ENCODE measurements at places on chromosomes 7 and 10.

- DNase-seq: peak; percentile 64
Measured at GRCh38 chr10:27998178-27998953, 513 bp downstream of the ODAD2 start.

DNA sequence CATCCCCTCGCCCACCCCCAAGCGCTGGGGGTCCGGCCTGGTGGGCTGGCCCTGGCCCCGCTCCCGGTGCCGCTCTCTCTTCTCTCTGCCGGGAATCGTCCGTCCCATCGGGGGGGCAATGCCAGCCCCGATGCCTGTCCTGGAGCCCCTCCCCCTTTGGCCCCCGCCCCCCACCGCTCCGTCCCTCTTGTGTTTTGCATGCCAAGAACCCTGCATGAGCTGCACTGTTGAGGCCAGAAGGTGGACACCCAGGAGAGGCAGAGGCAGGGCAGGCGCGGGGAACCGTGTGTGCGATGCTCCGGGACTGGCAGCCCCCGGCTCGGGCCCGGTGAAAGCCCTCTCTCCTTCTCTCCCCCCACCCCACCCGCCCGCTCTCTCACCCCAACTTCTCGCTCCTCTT is 22.1 kb upstream of the HSPB1 start:
- no peak for DNase-seq

DNA sequence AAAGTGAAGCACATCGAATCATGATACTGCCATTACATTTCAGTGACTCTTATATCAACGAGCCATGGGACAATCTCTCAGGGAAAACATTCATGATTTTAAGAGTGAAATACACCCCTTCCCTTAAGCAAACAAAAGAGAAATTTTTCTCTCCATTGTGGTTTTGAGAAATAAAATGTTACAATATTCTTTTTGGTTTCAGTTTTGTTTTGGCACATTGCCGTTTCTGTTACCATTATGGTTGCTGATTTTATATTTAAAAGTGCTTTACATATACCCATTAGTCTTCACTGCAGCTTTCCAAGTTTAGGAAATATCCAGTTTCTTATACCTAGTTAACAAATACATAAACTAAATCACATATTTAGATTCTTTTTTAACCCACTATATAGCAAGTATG is 126.8 kb upstream of the SEM1 start:
- DNase-seq: no peak

DNA sequence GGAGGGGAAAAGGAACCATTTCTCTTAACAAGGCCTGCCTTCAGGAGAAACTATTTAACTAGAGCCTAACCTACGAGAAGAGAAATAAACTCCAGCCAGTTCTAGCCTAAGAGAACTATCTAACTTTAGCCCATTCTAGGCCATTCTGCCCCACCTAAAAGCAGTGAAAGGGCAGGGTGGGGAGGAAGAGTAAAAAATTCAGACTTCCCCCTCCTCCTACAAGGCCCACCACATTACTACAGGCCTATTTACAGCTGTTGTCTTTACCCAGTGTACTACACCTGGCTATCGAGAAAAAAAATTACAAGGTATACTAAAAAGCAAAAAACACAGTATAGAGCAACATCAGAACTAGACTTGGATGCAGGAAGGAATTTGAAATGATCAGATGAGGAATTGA is 93.0 kb downstream of the KMT2C start:
- no peak for DNase-seq

DNA sequence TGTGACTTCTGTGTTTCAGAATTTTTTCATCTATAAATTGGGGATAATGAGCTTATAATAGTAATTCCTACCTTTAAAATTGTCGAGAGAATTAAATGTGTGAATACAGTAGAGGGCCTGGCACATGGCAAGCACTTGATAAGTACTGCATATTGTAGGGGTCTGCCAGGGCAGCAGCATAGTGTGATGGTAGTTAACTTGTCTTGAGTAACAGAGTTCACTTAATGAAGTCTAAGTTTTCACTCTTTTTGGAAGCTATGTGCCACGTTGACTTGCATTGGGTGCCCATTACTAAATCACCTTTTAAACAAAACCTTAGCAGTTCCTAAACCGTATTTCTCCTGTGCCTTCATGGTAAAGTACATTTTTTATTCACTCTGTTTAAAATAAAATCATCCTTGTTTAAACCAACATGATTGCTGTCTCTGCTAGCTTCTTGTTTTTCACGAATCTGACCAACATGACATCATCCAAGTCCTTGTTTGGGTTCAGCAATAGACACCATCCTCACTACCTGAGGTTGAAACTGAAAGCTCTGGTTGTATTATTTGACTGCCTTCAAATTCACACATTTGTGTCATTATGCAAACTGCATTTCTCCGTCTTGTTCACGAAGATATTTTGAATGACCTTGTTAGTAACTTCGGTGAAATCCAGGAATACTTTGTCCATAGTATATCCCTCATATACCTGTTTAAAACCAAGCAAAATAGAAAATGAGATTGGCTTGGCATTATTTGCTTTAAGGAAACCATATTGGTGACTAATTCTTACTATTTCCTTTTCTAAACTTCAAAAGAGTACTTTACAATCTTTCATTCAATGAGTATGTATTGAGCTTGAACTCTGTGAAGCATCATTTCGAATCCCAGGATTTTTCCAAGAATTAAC is 340.2 kb downstream of the SUGCT start:
- DNase-seq: no peak

DNA sequence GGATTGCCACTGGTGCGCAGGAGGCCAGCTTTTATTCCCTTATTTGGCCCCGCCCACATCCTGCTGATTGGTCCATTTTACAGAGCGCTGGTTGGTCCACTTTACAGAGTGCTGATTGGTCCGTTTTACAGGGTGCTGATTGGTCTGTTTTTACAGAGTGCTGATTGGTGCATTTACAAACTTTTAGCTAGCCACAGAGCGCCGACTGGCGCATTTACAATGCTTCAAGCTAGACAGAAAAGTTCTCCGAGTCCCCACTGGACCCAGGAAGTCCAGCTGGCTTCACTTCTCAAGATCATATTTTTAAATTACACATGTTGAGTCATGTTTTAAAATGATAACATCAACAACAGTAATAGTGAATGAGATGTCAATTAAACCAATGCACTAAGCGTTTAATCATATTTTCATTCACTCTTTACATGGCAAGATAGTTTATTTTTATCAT is 128.3 kb downstream of the CUBN start:
- no peak for DNase-seq

DNA sequence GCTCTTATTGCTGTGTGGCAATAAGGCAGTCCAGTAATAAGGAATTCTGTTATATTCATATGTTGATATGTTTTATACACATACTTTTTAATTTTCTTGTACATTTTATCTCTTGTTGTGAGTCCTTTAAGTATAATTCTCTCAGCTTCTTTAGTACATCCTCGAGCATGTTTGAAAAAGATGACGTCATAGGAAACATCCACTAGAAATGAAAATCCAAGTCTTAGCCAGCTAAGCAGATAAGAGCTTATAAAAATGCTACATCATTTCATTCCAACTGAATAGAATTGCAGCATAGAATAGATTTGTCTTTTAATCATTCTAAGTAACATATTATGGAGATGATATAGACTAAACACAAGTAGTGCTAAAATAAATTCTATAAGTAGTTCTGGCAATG is 283.7 kb upstream of the FZD1 start:
- DNase-seq: no peak
